ENCODE measurements at places on chromosomes 11 and 22.

DNA sequence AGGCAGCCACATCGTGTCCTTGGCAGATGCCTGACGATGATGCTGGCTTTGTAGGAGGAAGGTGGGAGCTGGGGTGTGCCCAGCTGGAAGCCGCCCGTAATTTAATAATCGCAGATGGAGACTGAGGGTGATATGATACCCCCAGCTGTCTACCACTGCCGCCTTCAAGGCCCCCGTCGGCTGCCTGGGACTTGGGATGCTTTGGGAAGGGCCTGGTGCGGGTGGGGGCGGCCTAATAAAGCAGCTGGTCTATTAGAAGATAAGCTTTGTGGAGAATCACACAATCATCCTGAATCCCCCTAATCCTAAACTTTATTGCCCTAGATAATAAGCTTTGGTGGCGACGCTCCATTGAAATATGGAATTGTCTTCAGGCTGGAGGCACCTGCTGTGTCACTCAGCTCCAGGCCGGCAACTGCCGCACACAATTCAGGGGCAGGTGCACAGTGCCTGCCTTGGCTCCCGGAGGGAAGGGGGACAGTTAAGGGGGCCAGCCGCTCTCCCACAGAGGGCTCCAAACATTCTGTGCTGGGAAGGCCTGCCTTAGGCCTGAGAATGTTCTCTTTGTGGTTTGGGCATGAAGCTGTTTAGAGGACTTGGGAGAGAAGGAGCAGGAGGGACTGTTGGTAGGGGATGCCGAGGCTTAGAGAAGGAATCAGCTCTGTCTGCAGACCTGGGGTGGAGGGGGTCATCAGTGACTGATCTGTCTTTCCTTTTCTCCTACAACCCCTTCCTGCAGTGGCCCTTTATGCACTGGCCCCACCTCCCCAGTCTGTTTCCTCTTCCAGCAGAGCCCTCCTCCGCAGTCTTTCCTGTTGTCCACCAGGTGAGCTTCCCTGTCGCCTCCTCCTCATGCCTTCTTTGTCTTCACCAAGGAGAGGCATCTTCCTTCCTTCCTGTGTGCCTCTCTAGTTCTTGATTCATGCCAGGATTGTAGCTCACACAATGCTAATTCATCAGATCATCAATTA lies 65.3 kb downstream of the ARL14EP start:
- no peak for ATAC-seq

DNA sequence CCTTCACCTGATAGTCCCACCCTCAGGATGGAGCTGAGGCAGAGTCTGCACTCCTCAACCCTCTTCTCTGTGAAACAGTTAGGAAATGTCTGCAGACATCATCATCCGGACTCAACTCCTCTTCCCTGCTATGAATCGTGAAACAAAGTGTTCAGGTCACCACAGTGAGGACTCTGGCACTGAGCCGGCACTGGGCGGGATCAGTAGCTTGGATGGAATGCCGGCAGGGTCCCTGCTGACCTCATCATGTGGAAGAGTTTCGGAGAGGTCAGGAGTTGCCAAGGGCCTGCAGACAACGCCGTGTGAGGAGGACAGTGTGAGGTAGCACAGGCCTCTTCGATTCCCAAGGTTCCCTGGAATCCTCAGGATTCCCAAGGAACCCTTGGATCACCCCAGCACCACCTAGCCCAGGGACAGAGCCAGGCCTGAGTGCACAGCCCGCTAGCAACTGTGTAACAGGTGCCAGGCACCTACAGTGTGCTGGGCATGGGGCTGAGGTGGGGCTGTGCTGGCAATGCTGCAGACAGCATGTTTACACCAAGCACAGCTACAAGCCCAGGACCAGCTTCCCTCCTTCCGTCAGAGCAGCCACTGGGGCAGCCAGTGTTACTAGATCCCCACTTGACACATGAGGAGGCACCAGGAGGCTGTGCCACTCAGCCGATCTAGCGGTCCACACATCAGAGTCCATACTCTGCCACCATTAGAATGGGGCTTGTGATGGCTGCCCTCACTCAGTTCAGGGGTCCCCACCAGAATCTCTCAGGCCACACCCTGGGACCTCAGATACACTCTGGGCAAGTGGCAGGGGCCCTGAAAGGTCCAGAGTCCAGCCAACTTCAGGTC lies 693 bp upstream of the LINC01488 start:
- no peak for ATAC-seq

- no peak for ATAC-seq
Observed at GRCh38 chr11:63603180-63603518, 11.1 kb downstream of the PLAAT3 start.

DNA sequence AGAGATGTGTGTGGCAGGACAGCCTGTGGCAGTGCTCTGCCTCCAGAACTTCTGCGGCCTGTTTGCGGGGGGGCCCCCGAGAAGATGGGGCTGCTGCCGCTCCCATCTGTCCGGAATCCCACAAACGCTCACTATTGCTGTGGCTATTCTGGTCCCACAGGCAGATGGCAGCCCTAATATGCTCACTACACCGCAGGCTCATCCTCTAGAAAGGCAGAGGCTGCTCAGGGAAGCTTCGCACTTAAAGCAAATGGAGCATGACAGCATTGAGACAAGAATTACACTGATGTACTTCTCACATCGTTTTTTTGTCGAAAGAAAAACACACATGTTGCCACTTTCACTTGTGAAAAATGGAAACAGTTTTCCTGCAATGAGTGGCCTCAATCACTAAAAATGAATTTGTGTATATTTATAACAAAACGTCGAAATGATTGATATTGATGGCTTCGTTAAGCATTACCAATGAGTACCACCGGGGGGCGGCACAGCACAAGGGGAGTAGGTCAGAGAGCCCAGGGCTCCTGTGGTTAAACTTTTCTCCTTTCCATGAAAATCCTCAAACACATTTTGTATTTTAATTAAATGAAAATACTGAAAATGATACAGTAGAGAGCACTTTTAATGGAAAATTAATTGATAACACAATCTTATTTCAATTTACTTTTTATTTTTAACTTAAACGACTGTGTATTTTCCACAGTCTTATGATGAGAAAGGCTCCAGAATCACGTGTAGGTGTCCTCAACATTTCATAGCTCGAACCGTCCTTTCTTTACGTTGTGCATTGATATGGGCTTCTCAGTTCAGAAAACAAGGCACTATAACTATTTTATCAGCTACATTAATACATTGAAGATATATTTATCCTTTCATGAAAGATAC lies 69.1 kb downstream of the CTTN start:
- ATAC-seq = peak; percentile 44

DNA sequence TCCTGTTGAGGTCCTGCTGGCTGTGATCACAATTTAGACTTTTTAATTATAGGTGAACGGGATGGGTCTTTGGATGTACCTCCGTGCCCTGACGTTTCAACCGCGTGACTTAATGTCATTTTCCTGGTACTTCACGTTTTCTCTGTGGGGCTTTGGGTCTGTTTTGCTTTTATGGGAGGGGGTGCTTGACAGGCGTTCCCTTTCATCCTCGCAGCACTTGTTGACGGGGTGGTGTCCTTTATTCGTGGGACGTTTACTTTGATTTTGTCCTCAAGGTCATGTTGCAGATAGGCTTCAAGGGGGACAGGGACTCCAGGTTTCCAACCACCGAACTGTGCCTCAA lies 994 bp downstream of the PPP6R3 start:
- ATAC-seq = no peak

DNA sequence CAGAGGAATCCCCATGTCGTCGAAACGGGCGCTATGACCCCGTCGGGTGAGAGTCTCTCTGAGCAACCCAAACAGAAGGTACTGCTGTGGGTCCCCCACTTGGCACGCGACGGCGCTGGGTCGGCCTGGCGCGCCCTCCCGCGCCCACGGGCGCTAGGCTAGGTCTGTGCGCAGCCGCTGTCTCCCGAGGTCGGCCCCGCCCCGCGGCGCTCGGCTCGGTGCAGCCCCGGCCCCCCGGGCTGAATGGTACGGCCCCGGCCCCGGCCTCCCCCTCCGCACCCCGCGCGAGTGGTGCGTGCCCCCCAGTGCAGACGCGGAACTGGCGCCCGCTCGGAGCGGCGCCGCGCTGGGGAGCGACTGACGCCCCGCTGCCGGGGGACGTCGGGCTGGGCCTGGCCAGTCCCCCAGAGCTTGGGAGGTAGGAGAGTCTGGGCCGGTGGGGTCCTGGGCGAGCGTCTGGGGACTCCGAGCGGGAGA lies at the start of gene MADD:
Gene MADD (plus strand): TSS at position 305 of the 477 bp plus-strand sequence.
- ATAC-seq = peak; percentile 94

DNA sequence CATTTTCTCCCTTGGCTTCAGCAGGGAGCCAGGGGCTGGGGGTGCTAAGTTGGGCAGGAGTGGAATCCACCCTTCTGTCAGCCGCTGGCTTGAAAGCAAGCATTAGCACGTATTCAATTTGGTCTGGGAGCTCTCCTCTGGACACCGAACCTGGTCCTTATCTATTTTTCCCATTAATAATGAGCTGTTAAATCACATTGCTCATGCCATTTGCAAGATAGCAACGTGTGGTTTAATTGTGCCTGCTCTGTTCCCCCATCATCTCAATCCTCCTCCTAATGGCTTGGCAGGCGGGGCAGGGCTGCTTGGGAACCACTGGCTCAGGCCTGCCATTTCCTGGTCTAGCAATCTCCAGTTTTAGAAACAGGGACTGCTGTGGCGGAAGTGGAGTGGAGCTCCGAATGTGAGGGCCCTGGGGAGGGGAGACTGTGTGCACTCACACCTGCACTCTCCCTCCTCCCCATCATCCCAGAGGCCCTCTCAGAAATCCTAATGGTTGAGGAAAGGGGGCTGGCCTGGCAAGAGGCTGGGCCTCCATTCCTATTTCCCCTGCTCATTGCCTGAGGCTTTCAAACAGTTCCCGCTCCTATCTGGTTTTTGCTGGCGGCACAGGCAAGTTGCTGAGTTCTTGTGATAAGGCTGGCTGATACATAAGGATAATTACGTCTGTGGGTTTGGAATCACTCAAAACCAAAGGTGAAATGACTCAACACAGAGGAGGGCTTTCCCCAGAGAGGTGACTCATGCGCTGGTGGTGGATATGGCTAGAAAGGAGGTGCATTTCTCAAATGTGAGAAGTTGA lies 201.2 kb upstream of the E2F8 start:
- ATAC-seq = peak; percentile 57

- ATAC-seq = no peak
Observed at GRCh38 chr22:35900483-35901168, 128.0 kb downstream of the RBFOX2 start.

- no peak for ATAC-seq
Observed at GRCh38 chr11:73667891-73668290, 21.5 kb downstream of the PLEKHB1 start.

GRCh38 chr11:35317253-35317652 lies 102.1 kb downstream of the SLC1A2 start:
- no peak for ATAC-seq

GRCh38 chr22:36756746-36757655 lies 18.9 kb downstream of the IFT27 start:
- no peak for ATAC-seq

DNA sequence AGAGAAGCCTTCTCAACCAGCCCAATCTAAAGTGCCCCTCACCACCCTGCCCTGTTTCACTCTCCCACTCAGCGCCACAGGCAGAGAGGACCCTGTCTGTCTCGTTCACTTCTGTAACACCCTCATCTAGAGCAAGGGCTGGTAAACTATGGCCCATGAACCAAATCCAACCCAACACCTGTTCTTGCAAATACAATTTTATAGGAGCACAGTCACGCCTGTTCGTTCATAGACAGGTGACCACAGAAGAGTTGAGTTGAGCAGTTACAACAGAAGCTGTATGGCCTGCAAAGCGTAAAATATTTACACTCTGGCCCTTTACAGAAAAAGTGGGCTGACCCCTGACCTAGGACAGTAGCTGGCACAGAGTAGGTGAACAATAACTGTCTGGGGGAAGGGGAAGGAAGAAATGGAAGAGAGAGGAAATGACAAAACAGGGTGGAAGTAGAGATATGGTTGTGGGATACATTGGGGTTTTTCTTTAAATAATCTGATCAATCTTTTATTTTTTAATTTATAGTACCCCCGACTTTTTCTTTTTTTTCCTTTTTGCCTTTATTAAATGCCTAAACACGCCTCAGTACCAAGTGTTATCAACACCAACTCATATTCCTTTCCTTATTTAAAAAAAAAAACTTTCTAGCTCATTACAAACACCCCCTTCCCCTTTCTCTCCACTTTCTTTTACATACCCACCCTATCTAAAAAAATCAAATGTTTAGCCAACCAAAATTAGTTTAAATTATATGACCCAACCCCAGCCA lies 20.9 kb downstream of the SERPIND1 start:
- ATAC-seq = no peak

DNA sequence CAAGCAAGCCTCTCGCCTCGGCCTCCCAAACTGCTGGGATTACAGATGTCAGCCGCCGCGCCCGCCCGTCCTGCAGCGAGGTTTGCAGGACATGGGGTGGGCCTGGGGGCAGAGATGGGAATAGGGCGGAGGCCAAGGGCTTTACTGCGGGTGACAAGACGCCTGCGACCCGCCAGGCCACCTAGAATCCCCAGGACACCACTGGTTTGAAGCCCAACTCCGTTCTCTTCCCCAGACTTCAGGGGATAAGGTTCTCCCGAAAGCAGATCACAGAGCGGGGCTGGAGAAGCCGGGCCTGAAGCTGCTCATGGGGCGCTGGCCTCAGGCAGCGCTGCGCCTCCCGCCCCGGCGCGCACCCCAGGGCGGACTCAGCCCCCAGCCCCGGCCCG lies 354 bp downstream of the POLR2L start:
- ATAC-seq = no peak

DNA sequence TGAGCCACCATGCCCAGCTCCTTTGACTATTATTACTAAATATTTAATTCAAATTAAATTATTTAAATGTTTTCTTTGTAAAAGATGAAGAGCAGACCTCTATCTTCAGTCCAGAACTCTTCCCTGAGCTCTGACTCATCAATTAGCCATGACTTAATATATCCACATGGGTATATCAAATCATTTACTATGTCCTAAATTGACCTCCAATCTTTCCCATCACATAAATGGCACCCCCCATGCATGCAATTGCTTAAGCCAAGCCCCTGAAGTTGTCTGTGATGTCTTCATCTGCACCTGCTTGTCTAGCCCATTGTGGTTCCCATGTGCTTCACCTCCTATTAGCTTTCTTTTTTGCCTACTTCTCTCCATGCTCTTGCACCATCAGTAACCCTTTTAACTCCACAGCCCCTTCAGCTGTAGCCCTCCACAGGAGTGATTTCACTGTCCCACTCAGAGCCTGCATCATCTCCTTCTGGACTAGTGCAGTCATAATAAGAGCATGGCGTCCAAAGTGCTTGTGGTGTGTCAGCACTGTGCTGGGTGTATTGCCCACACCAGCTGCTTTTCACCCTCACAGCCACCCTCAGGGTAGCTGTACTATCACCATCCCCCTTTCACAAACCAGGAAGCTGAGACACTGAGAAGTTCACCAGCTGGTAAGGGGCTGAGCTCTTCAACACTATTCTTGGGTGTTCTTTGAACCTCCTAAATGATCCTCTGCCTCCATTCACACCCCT lies 11.8 kb upstream of the THY1 start:
- ATAC-seq = no peak

DNA sequence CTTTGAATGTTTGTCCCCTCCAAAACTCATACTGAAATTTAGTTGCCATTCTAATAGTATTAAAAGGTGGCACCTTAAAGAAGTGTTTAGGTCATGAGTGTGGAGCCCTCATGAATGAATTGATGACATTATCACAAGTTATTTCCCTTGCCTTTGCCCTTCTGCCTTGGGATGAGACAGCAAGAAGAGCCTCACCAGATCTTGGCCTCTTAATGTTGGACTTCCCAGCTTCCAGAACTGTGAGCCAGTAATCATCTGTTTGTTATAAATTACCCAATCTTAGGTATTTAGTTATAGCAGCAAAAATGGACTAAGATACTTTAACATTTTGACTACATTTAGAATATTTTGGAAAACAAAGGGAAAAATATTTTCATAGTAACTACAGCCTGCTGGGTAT lies 371.0 kb downstream of the JRKL start:
- ATAC-seq = no peak

Data from gastroesophageal sphincter (tissue), 4 donors.